CD4-positive, alpha-beta T cell treated with Interleukin-6 at 100 ng/mL for 8 hours (primary cell): ENCODE measurements at places on chromosomes 1 and 21.

DNA sequence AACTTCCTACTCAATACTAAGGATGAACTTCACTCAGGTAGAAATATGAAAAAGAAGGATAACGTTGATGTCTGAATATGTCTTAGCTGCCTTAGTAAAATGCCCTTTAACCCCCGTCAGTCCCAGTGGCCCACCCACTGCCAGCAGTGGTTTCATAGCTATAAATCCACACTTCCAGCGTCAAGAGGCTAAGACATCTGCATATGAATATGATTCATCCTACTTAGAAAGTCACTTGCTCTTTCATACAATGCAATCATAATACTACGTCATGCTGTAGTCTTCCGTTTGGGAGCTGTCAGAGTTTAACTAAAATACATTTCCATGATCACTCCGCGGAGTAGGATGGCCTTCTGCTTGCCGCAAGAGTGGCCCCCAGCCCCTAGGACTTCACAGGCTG, 247.3 kb downstream of the SDCCAG8 start:
- no peak for DNase-seq

DNA sequence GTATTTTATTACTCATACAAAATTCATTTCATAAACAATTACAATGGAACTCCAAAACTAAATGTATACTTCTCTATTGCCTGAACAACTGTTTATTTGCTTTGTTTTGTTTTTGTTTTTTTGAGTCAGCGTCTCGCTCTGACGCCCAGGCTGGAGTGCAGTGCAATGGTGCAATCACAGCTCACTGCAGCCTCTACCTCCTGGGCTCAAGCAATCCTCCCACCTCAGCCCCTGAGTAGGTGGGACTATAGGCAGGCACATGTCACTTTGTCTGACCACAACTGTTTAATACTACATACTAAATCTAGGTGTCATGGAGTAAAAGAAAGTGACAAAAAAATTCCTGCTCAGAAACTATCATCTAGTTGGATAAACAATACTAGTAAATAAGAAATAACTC, 49.3 kb downstream of the RAB3GAP2 start:
- DNase-seq: no peak

GRCh38 chr1:94734963-94735901, 84.9 kb upstream of the SLC44A3 start:
- DNase-seq: no peak

DNA sequence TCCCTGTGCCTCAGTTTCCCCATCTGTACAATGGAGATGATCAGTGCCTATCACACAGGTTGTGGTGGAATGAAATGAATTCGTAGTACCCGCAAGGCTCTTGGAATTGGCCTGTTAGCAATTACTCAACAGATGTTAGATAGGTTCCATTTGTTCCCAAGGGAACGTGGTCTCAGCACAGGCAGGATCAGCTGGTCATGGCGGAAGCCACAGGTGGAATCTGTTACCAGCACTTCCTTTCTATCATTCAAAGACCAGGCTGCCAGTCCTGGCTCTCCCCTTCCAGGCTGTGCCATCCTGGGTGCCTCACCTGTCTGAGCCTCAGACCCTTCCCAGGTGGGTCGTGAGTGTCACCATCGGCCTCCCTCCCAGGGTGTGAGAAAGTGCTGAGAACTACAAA, 61.5 kb downstream of the FBXO2 start:
- no peak for DNase-seq

- DNase-seq: no peak
Measured at GRCh38 chr1:110083061-110083865, 12.8 kb upstream of the ALX3 start.

GRCh38 chr1:4173731-4174130, 273.7 kb upstream of the C1orf174 start:
- no peak for DNase-seq

DNA sequence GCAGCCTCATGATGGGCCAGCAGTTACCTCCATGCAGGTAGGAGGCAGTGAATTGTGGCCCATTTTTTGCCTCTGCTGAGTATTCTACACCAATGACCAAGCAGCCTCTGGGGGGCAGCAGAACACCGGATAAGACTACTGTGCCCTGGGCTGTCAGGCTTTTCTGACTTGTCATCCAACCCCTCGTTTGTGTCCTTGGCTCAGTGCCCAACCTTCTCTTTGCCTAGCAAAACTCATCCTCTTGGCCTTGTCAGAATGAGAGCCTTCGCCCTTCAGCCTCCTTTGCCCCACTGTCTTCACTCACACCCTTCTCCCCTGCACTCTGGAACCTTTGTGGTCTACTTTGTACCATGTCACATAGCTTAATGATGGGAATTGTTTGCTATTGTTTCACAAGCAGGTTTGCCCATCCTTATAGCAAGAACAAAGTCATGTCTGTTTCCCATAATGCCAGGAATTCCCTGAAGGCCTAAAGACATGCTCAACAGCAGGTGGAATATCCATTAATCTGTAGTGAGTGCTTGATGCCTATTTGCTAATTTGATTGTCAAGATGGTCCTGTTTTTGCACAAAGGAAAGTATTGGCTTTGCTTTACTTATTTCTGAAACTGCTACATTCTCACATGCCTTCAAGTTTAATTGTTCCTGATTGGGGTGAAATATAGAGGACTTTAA, 255.9 kb downstream of the HHAT start:
- peak; percentile 18 for DNase-seq

- no peak for DNase-seq
Measured at GRCh38 chr1:89270423-89270822, 2.2 kb downstream of the GBP5 start.

- no peak for DNase-seq
Measured at GRCh38 chr1:55468142-55468795, 253.1 kb upstream of the USP24 start.

- DNase-seq: peak; percentile 84
Measured at GRCh38 chr1:150976879-150977694, 2.5 kb upstream of the CERS2 start.

DNA sequence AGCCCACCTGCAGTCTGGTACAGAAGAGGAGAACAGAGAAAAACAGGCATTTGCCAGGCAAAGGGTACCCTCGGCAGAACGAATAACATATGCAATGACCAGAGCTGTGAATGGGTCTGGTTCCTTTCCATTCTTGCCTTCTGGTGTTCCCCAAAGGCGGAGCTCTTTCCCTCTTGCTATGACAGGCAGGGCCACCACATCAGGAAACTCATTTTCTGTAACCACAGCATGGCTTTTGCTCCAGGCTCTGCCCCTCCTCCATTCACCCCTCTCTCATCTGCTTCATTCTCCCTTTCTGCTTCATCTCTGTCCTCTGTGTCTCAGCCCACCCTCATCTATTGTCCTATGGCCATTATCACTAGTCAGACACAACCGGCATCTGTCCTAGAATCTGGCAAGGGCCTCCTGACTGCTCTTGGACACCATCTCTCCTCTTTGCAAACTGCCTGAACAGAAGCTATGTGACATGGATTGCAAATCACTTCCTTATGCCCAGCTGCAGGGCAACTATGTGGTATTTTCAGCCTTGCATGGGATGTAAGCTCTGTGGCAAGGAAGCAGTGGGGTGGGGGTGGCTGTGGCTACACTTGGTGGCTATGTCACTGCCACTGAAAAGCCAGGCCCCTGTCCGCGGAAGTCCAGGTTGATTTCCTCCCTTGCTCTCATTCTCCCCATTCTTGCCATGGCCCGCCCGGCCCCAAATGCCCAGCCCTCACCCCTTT, 78.8 kb upstream of the ABCD3 start:
- DNase-seq: no peak

DNA sequence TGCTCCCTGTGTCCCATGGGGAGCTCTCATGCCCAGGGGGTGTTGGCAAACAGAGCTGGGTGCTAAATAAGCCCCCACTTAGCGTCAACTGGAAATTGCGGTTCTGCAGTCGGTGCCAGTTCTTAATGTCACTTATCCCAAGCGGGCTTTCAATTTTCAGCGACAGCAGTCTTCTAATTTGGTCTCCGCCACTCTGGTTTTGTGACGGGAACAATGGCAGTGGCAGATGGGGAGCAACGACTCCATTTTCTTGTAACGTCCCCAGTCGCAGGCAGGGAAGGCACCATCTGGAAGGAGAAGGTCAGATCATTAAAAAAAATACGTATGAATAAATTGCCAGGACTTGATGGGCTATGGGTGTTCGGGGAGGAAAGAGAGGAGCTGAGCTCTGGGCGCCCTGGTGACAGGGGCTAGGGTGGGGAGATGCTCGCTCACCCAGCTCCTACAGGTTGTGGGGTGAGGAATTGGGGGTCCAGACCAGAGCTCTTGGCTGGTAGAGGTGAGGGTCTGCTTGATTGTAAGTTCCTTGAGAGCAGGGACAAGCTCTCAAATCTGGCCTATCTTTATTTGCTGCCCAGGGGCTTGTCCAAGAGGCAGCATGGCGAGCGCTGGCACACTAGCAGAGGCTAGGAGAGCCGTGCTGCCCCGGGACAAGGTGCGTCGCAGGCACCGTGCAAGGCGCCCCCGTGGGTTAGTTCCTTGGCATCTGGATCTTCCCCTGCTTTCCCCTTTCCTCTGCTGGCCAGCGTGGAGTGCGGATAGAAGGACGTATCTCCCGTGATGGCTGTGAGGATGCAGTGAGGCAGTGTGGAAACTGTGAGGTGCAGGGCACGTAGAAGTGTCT, 105.8 kb downstream of the ARHGEF10L start:
- no peak for DNase-seq

GRCh38 chr21:43274022-43274945, 105.5 kb downstream of the CRYAA start:
- no peak for DNase-seq

DNA sequence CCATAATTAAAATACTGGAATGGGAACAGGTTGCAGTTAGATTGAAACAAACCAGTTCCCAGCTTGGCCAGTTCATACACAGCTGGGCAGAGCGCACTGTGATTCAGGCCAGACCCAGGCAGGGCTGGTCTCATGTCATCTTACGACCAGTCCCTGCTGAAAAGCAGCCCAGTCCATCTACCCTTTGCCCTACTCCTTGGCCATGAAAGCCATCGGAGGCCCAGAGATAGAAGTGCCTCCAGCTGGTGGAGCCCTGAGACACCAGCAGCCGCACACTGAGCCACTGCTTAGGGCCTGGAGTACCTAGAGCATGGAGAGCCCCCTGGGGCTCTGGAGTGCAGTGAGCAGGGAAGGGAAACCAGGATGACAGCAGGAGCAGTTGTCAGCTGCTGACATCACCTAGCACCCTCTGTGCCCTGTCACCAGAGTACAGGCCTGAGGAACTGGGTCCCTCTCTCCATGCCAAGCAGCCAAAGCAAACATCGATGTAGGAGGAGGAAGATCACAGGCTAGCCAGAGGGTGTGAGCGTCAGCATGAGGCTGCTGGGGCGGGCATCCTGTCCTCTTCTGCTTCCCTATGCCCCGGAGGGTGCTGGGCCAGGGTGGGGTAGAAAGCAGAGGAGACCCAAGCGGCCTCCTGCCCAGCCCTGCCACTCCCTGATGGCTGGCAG, 34.2 kb upstream of the TMEM125 start:
- DNase-seq: no peak

DNA sequence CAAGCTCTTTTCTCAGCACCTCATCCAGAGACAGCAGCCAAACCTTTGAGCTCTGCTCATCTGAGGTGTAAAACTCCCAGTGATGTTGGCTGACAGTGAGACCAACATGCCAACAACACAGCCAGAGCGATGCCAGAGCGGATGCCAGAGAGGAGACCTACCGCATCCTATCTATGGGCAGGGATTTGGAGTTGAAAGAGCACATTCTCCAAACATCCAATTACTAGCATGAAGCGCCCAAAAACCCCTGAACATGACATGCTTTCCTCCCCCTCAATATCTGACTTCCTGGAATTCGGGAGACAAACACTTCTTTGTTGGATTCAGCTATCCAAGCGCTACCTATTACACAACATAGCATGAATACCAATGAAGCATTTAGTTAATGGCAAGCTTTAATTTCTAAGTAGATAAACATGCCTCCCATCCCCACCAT, 23.1 kb upstream of the PAXBP1 start:
- no peak for DNase-seq

GRCh38 chr1:3785045-3785444, 11.3 kb downstream of the LRRC47 start:
- DNase-seq: no peak

DNA sequence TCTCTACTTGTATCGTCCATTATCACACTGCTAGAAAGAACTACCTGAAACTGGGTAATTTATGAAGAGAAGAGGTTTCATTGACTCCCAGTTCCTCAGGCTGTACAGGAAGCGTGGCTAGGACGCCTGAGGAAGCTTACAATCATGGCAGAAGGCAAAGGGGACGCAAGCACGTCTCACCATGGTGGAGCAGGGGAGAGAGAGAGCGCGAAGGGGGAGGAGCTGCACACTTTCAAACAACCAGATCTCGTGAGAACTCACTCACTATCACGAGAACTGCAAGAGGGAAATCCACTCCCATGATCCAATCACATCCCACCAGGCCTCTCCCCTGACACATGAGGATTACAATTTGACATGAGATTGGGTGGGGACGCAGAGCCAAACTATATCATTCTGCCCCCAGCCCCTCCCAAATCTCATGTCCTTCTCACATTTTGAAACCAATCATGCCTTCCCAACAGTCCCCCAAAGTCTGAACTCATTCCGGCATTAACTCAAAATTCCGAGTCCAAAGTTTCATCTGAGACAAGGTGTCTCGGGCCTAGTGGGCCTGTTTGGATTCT, 8.0 kb downstream of the MMEL1 start:
- no peak for DNase-seq

DNA sequence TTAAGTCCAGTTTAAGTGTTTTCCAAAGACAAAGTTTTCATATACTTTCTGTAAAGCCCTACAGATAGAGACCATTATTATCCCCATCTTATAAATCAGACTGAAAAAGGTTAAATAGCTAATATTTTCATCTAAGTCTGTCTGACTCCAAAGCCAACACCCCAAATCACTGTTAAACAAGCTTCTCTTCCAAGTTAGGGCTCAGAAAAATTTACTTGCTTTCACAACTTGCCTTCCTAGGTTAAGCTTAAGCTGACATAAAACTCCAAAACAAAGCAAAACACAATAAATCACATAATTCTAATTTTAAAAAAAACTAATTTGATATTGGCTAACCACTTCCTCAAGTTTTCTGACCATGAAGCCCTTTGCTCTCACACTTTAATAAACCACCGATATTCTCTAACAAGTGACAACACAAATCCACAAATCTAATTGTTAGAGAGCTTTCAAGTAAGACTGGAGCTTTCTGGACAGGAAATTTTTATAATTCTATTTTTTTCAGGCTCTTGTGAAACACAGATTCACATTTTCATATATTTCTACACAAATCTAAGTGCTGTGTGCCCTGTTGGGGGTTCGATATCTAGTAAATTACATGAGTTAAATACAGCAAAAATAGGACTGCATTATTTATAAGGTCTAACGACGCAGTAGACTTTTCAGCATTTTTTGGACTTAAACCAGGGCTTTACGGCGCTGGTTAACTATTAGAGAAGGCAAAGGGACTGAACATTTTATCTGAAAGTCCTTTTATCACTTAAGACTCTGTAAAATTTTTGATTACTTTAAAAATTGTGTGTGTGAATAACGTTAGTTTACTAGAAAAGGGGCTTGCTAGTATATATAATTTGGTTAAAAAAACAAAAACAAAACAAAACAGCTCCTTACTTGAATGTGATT, 2.1 kb downstream of the GNG12 start:
- no peak for DNase-seq
